ENCODE measurements at places on chromosomes 5 and 9.

GRCh38 chr5:44943647-44944046 is 134.9 kb downstream of the MRPS30 start:
- no peak for DNase-seq

GRCh38 chr5:126754609-126755008 is 22.3 kb upstream of the LMNB1 start:
- no peak for DNase-seq

DNA sequence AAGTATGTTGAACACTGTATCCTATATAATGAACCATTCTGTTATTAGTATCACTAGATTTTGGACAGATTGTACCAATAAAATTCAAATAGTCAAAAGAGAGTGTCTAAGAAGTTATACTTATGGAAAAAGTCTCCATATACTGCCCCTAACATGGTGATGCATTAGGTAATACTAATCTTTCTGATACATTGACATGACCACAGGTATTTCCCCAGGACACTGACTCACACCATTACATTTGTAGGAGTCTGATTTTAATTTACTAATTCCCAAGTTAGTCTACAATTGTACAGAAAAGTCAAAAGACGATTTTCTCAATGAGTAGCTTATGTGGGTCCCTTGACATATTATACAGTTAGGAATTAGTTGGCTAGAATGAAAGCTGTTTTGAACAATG is 593.8 kb downstream of the ISL1 start:
- no peak for DNase-seq

GRCh38 chr9:16640649-16641048 is 229.8 kb downstream of the BNC2 start:
- no peak for DNase-seq

DNA sequence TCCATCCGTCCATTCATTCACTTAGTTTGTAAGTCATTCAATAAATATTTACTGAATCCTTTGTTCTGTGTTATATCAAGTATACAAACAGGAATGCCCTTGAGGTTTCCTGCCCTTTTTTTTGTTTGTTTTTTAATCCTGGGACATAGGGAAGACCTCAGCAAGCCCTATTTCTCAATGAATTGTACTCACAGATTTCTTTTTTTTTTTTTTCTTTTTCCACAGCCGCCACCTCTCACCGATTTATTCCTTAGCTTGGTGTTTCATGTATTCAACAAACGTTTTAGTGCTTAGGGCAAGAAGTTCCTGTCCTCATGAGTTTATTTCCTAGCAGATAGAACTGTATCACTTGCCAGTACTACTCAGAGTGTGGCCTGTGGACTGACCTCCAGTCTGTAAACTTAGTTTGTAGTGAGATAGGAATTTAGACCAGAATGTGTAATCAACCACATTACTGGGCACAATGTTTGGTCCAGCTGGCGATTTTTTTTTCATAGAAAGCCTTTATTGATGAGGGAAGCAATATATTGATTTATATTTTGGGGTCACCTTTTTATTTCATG is 35.4 kb upstream of the C5orf47 start:
- no peak for DNase-seq

DNA sequence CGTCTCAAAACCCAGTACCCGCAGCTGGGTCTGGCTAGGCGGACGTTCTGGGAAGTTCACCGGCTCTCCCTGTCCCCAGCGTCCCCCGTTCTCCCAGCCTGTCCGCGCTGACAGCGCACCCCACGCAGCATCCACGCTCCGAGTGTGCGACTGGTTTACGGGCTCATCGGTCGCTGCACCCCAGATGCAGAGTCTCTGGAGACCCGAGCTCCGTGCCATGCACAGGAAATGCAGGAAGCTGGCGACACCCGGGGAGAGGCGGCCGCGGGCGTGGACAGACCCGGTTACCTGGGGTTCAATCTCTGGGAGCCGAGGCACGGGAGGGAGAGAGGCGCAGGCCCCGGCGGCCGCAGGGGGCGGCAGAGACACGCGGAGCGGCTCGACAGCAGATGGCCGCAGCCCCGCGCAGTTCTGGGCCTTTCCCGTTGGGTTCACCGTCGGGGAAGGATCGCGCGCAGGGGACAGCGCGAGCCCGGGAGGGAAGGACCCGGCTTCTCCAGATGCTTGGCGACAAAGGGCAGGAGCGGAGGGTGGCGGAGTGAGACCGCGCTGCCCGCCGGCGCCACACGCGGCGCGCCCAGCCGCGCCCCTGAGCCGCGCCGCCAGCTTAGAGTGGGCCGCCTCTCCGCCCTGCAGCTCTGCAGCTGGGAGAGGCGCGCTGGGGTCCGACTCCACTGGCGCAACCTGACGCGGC is 558 bp downstream of the SHROOM1 start:
- DNase-seq: peak; percentile 87

DNA sequence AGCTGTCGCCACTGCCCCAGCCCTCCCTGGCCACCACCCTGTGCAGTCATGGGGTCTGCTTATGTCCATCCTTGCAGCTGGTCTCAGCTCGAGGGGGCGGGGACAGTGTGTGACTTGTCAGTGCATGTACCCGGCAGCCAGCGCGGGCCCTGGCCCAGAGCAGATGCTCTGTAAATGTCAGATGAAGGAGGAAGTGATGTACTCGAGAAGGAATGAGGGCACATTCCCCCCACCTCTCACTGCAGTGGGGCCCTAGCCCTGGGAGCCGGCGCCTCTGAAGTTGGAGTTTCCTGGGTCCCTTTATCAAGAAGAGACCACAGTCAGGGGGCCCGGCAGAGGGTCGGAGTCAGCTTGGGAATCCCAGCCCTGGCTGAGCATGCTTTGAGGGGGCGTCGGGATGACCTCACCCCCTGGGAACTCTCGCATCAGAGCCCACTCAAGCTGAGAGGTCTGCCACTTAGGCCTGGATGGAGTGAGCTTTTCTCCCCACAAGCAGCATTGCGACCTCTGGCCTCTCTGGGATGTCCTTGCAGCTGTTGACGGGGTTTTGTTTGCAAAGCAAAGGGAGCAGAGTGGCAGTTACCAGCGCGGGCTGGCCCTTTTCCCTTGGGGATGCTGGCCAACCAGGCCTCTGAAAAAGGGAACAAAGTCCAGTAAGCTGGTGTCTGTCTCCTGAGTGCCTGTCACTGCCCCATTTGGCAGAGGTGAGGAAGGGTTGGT is 19.0 kb downstream of the NEURL1B start:
- peak; percentile 76 for DNase-seq

GRCh38 chr9:108049026-108049607 is 559.5 kb upstream of the KLF4 start:
- peak; percentile 68 for DNase-seq

DNA sequence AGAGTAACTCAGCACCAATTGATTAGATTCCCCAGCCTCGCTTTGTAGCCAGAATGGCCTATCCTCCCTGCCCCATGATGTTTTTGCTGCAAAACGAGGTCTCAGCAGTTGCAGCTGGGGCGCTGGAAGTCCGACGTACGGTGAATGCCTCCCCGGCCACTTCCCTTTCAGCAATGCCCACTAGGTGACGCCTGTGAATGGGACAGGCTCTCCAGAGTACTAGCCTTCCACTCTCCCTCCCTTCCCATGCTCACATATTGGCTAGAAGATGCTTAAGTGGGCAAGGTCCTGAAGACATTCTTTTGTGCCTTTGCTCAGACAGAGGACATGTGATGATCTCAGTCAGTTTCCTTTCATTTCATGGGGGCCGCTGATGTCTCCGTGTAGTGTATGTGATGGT is 50.8 kb downstream of the DMRT2 start:
- peak; percentile 56 for DNase-seq

- DNase-seq: no peak
Measured at GRCh38 chr5:123700624-123701287, 188.8 kb downstream of the CSNK1G3 start.

DNA sequence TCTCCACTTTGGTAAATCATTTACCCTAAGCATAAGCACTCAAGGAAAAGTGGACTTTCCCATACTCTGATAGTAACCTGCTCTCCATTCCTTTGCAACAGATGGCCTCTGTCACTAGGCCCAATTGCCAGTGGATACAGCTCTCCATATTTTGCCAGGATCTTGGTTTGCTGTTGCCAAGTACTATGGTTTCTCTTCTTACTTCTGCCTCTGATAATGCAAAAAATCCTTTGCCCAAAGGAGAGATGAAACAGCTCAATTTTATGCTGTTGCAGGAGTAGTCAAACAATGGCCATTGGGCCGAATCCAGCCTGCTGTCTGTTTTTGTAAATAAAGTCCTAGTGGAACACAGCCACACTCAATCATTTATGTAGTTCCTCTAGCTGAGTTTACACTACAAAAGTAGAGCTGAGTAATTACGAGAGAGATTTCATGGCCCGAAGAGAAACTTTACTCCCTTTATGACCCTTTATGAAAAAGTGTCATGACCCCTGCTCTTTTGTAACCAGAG is 92.5 kb downstream of the HTR4 start:
- peak; percentile 25 for DNase-seq

- DNase-seq: no peak
Measured at GRCh38 chr9:135705376-135705775, 3.4 kb downstream of the KCNT1 start.

DNA sequence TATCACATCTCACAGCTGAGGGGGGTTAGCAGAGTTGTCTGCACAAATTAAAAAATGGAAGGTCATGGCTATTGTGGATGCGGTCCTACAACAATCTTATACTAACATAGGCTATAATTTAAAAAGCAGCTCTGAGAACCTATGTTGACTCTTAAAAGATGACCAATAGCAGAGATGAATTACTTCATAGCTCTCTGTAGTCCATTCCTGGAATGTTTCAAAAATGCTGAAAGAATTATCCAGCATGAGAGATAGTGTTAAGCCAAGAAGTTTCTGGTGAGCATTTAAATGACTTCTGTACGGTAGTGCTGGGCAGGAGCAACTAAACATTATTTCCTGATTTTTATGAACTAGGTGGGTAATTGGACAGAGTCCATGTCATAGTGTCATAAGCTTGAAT is 218.2 kb upstream of the NUDT12 start:
- no peak for DNase-seq

DNA sequence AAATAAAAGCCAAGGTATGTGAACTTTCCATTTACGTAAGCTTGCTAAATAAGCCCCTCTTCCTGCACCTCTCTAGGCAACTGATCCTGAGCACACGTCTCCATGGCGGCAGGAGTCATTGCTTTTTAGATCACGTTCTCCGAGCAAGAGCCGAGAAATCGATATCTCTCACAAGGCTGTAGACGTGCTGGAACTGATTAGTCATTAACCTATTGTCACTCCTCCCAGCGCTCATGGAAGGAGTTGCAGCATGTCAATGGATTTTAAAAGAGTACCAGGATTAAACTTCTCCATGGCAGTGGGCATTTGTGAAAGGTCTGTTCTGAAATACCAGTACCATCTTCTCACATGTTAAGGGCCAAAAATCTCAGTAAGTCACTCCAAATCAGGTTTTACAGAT is 4.7 kb upstream of the ADCY2 start:
- peak; percentile 64 for DNase-seq

- no peak for DNase-seq
Measured at GRCh38 chr5:79168031-79168430, 56.4 kb downstream of the BHMT start.

DNA sequence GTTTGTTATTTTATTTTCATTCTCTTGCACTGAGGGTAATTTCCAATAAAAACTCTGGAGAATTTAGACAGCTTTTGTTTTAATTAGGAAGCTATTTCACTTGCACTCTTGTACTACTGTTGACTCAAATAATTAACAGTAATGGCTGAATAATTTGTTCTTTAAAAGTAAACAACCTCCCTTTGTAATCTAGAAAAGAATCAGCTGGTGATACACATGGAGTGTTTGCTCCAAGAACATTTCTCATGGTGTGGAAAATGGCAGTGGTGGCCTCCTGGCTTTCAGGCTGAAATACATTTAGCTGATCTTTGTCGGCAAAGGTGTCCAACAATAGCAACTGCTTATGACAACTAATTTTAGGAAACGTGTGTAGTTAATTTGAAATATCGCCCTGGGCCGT is 129.4 kb downstream of the C9orf152 start:
- no peak for DNase-seq
